ENCODE measurements at places on chromosomes 12 and 14.

DNA sequence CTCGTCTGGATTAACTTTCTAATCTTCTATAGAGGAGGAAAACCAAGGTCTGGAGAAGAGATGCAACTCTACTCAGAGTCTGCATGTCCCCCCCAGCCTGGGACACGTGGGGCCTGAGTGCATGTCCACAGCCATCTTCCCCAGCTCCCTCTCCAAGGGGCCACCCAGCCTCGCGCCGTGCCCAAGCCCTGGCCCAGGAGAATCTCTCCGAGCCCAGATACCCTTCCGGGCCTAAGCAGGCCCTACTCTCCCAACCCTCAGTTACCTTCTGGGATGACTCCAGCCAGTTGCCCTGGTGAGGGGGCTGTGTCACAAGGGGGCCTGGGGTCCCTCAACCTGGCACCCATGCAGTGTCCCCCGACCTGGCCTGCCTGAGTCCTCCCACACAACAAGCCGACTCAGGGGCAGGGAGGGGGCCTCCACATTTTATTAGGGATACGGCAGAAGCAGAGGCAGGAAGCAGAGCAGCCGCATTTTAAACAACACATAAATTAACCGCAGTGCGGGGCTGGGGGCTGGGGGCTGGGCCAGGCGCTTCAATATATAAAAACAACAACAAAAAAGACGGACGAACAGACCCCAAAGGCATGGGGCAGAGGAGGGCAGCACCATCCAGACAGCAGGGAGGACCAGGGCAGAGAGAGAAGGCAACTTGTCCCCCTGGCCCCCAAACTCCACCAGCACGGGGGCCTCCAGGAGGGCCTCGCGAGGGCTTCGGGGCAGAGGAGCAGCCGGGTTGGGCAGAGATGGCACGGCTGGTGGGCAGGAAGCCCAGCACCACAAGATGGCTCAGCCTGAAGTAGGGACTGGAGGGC is 37.3 kb downstream of the NCKAP5L start:
- no peak for DNase-seq

GRCh38 chr14:85662096-85662495 is 132.2 kb downstream of the FLRT2 start:
- DNase-seq = no peak

DNA sequence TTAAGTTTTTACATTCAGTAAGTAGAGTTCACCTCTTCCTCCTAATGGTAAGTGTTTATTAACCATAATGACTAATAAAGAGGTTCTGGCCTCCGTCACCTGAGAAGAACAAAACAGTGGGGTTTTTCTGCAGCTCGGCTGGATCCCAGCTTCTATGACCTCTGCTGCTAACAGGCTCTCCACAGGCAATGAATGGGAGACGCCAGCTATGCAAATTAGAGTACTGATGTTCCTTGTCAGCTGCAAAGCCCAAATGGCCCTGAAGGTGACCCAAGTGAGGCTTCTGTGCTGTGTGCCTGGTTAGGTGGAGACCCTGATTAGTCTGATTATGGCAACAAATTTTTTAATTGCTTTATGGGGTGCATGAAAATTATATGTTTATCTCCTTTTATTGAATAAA is 218.1 kb downstream of the APAF1 start:
- DNase-seq = no peak

GRCh38 chr12:3035815-3036702 is 41.1 kb upstream of the TSPAN9 start:
- DNase-seq = peak; percentile 29

GRCh38 chr14:95876761-95877538 is at the start of gene TUNAR:
Gene TUNAR, plus strand, starts transcription at chr14:95876832.
- DNase-seq = no peak

DNA sequence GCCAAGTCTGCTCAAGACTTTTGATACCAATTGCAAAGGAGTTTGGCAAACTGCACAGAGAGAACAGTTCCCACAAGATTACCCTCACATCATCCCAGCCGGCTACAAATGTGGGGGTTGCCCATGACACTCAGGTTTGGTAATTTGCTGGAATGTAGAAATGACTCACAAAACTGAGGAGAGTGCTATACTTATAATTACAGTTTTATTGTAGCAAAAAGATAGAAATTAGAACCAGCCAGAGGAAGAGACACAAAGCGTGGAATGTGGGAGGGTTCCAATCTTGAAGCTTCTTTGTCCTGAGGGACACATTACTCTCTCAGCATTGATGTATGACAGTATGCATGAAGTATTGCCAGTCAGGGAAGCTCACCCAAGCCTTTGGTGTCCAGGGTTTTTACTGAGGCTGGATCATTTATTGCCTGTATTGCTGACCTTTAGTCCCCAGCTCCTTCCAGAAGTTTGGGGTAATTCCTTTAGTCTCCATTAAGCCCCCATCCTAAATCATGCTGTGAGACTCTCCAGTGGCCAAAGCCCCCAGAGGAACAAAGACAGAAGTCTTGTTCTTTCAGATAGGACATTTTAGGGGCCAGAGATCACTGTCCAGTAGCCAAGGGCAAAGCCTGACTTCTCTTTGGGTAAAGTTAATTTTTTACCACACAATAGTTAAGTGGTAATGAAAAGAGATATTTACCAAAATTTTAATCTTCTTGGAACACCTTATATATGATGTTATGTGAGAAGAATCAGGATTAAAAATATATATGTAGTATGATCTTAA is 9.9 kb downstream of the TBK1 start:
- no peak for DNase-seq

DNA sequence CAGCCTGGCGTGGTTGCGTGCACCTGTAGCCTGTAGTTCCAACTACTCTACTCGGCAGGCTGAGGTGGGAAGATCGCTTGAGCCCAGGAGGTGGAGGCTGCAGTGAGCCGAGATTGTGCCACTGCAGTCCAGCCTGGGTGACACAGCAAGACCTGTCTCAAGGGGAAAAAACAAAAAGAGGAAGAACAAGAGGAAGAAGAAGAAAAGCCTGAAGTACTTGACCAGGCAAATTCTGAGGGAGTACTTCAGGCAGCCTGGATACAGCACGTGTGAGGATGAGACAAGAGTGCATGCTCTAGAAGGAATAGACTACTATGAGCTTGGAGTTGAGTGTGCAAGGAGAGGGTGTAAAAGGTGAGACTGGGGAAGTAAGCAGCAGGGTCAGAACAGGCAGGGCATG is 1.8 kb downstream of the GDF3 start:
- DNase-seq = peak; percentile 64

- DNase-seq = no peak
Measured at GRCh38 chr12:23433121-23433520, 516.3 kb downstream of the SOX5 start.

GRCh38 chr14:20345366-20345765 is 1.9 kb downstream of the PARP2 start:
- no peak for DNase-seq

- DNase-seq = peak; percentile 95
Measured at GRCh38 chr12:116661341-116661740, 76.5 kb downstream of the SPRING1 start.

DNA sequence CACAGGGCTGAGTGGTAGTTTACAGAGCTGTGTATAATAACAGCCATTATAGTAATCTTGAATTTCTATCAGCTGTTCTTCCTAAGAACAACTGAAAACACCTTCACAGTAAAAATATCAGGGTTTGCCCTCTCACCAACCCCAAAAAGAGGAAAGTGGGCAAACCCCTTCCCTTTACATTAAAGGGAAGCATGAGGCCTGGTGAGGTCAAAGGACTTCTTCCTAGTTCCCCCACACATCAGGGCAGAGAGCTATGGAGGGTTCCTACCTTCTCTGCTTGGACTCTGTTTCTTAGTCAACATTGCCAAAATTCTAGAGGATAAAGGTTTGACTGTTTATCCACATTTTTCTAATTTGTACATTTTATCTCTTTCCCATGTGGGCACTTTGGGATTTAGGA is 4.4 kb upstream of the RPAP3 start:
- no peak for DNase-seq

- DNase-seq = no peak
Measured at GRCh38 chr12:124317400-124317799, 22.5 kb downstream of the RFLNA start.

DNA sequence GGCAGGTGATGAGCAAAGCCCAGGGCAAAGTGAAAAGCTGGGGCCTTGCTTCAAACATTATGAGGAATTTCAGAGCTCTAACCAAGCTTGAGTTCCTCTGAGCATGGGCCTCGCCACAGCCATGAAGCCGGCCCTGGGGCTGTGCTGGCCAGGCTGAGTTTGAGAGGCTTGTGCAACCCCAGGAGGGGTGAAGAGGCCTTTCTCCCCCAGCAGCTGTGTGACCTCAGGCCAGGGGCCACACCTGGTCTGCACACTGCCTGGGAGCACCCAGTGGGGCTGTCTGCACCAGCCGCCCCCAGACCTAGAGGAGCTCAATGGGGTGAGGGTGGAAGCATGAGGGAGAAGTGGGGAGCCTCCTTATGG is 204.9 kb upstream of the C14orf180 start:
- DNase-seq = no peak

DNA sequence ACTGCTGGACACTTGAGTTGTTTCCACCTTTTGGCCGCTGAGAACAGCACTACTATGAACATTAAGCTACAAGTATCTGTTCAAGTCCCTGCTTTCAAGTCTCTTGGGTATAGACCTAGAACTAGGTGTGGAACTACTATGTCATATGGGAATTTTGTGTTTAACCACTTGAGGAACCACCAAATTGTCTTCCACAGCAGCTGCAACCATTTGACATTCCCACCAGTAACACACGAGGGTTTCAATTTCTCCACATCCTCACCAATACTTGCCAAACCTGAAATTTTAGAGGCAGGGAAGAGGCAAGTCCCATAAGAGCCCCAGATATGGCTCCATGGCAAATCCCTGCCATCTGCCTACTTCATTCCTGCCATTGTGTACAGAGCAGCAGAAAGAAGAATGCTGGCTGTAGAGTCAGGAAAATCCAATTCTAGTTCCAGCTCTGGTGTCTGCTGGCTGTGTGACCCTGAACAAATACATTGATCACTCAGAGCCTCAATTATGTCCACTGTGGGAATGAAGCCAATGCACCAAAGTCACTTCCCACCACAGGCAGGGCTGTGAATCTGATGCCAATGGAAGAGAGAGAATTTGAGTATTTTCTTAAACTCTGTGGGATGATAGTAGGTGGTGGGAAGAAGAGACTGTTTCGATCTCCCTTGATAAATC is 17.8 kb downstream of the PITPNM2 start:
- DNase-seq = no peak

Measured in NB4 (cell line).